ENCODE measurements at places on chromosomes 1 and 21.

DNA sequence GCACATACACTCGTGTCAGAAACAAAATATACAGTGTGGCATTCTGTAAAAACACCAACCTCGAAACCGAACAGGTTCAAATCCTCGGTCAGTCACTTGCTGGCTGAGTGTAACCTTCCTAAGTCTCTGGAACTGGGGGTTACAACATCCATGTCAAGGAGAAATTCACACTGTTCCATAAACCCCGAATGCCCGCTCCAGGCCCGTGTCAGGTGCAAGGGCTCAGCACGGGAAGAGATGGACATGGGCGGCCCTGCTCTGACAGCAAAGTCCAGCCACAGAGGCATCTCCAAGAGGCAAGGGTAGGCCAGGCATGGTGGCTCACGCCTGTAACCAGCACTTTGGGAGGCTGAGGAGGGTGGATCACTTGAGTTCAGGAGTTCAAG, 79.5 kb downstream of the SLC66A1 start:
- DNase-seq = no peak

DNA sequence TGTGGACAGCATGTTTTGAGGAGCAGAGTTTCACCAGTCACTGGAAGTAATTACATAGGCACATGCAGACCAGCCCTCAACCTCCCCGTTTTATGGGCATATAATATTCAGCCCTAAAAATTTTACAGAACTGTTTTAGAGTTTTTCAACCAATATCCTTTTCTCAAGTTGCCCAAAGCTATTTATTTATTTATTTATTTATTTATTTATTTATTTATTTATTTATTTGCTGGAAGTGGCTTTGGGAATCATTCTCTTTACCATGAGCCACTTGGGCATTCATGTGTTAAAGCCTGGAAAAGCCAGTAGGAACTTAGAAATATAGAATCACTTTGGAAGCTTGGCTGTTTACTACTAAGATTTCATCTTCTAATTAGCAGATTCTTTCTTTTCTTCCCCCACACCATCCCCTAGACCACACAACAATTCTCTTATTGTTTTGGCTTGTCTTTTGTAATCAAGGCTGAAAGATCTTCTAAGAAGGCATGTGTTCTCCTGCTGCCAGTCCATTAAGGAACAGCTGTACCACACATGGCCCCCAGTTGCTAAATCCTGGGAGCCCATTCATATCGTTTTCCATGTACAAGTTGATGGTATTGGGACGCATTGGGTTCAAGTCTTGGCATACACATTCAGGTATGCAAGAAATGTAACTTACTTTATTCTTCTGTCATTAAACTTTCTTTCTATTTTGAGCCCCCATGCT, 220.0 kb downstream of the PAPPA2 start:
- DNase-seq = no peak

DNA sequence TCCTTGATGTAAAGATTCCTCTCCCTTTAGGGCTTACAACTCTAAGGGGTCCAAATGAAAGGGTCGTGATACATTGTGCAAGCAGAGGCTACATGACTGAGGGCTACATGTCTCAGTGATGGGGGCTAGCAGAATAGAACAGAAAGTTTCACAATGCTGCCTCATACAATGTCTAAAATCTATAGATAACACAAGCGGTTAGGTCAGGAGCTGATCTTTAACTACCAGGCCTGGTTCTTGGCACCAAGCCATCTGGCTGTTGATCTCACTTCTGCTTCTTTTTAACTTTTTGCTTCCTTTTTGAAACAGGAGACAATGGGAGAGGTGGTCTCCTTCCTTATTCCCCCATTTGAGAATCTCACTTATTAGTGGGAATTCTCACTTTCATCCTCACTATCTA, 710.2 kb downstream of the AMY1C start:
- DNase-seq = no peak

DNA sequence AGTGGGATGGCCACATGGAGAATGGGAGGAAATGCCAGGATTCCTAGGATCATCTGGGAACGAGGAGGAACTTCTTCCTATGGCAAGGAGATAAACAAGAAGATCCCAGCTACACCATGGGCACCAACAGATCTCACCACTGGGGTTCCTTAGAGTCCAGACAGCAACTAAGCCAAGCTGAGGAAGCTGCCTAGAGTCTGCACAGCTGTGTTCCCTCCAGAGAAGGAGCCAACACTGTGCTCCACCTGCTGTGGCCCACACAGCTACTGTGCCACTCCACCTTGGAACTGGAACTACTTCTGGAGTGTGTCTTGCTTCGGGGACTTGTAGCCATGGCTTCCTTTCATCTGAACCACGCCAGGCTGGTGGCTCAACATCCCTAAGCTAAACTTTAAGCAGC, 6.0 kb downstream of the IFNAR1 start:
- no peak for DNase-seq

DNA sequence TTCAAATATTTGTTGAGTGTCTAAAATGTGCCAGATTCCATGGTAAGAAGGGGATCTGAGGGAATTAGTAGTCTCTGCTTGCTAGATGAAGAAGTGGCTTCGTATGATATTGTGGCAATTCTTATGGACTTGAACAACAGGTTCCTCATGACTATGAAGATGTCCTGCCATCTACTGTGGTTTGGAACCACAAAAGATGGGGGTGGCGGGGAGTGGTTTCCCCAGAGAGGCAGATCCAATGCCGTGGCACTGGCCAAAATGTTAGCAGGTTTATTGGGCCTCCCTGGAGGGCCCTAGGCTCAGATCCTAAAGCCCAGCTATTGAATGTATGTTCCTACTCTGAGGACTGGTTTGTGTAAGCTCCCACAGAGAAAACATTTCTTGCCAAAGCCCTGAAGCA, 120.8 kb downstream of the RGS2 start:
- DNase-seq = no peak

DNA sequence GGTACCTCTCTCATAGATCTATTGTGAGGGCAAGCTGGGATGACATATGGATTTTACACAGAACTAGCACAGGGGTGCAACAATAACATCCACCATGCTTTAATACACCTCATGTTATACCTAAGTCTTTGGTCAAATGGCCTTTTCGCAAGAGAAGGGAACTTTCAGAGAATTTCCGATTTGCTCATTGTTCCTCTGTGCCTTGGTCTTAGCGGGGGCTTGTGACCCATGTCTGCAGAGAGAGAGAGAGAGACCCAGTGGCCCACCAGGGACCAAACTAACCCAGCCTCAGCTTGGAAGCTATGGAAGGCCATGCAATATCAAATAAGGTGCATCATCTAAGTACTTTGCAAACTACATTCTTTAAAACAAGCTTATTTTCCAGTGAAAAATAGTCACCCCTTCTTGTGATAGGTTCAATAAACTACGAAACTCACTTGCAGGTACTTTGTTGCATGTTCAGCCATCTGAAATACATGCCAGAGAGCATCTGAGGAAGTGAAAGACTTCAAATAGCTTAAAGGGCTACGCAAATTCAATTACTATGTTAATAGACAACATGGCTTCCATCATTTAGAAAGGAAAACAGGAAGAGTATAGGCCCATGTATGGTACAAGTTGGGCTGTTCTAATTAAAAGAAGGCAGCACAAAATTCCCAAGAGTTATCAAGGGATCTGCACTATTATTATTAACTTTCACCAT, 100.7 kb downstream of the KCNN3 start:
- no peak for DNase-seq

DNA sequence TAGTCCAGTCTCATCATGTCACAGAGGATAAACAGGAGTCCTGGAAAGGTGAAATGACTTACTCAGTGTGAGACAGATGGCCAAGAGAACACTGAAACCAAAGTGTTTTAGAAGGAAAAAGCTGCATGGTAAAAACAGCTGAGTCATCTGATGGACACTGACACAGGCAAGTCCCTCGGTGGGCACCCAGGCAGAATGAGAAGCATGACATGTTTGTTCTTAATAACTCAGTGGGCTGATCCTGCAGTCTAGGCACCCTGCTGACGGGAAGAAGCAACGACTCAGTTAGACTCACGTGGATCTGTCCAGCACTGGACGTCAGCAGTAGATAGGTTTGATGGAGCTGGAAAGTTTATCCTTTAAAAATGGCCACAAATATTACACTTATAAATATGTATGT, 116.9 kb downstream of the RGS7 start:
- DNase-seq = no peak

DNA sequence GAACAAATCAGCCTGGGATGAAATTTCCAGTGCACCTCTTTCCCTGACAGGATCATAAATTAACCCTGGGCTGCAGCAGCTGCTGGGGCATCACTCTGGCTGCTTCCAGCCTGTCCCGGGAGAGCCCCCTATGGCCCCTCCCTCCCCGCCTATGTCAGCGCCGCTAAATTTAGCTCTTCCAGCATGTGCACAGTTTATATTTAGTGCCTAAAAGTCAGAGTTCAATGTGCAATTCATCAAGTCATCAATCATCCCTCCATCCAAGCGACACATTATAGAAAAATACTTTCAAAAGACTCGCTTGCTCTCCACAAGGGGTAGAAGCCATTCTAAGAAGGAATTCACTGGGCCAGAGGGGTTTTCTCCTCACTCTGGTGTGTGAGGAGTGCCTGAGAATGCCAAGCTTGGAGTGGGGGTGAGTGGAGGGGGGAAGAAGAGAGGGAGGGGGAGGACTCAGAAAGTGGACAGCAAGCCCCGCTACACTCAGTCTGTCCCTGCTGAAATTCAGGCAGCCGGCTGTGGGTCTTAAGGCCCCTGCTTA, 37.4 kb downstream of the XCL1 start:
- no peak for DNase-seq

- no peak for DNase-seq
These were observed 21.4 kb downstream of the PLEKHA6 start for GRCh38 chr1:204338360-204338759.

DNA sequence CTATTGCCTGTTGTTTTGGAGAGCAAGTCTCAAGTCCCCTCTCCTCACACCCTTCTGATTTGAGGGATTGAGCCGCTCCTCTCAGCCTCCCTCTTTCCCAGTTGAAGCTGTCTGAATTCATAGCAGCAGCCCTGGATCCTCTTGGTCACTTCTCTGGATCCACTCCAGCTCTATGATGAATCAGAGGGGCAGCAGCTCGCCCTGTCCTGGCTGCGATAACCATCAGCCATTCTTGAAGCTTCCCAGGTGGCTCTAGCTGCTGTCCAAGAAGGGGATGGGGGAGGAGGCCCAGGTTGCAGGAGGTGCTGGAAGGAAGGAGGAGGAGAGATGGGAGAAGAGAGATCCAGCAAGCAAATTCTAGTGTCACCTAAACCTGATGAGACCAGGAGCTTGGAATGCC, 31.3 kb downstream of the WNT4 start:
- no peak for DNase-seq

GRCh38 chr1:225655509-225656258, 2.8 kb upstream of the ENAH start:
- no peak for DNase-seq

DNA sequence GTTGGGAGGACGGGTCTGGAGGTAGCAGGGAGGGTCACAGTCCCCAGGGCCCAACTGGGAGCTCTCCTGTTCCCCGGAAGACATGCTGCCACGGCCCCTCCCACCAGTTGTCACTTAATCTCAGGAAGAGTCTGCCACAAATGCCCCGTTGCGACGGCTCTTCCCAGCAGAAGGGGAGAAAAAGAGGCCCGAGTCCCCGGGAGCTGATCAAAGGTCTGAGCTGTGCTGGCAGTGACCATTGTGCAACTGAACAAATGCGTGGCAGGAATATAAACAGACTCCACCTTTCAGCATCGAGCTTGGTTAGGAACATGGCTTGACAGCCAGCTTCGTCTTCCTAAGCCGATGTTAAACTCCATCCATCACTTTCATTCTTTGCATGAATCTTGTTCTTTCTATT, 27.8 kb upstream of the ZBTB21 start:
- no peak for DNase-seq

GRCh38 chr1:61424382-61424781, 300.6 kb downstream of the TM2D1 start:
- DNase-seq = no peak

- DNase-seq = no peak
These were observed 398 bp upstream of the DPT start for GRCh38 chr1:168729405-168729802.

DNA sequence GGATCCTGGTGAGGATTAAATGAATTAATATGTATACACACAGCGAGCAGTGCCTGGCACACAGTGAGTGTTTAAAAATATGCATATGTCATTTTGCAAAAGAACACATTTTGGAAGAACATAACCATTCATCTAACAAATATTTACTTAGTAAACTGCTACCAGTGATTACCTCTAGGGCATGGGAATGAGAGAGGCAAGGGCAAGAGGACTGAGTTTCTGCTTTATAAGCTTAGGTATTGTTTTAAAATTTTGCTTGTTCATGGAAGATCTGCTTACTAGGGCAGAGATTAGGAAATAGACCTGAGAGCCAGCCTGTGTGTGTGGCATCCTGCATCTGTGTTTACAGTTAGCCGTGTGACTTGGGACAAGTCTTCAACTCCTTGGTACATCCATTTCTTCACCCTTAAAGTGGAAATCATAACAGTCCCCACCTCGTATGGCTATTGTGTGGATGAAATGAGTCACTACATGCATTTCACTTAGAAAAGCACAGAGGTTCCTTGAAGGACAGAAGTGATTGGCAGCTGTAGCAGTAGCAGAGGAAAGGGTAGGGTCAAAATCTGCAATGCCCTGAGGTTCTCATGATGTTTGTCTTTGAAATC, 198.5 kb upstream of the FMN2 start:
- no peak for DNase-seq

DNA sequence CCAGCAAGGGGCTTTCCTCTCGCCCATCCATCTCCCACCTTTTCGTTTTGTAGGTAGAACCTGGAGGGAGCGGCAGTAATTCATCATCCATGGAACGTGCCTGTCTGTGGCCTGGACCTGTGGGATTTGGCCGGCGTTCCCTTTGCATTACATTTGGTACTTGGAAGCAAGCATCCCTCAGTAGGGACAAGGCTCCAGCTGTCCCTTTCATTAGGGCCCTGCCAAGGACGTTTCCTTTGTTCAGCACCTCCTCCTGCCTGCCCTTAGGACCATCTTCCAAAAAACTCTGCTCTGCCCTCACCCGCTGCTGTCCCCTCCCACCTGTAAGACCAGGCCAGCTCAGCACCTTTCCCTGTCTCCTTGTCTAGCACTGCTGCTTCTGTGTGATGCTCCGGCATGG, 62.1 kb downstream of the RYR2 start:
- no peak for DNase-seq

GRCh38 chr1:22471610-22472009, 20.0 kb downstream of the ZBTB40 start:
- no peak for DNase-seq

GRCh38 chr1:33524586-33524985, 52.1 kb downstream of the ZSCAN20 start:
- DNase-seq = no peak

- DNase-seq = no peak
These were observed 4.3 kb downstream of the RBM34 start for GRCh38 chr1:235156740-235157139.

- DNase-seq = peak; percentile 48
These were observed 112.1 kb downstream of the HIVEP3 start for GRCh38 chr1:41806472-41807155.
